ENCODE measurements at places on chromosomes 1 and 21.

DNA sequence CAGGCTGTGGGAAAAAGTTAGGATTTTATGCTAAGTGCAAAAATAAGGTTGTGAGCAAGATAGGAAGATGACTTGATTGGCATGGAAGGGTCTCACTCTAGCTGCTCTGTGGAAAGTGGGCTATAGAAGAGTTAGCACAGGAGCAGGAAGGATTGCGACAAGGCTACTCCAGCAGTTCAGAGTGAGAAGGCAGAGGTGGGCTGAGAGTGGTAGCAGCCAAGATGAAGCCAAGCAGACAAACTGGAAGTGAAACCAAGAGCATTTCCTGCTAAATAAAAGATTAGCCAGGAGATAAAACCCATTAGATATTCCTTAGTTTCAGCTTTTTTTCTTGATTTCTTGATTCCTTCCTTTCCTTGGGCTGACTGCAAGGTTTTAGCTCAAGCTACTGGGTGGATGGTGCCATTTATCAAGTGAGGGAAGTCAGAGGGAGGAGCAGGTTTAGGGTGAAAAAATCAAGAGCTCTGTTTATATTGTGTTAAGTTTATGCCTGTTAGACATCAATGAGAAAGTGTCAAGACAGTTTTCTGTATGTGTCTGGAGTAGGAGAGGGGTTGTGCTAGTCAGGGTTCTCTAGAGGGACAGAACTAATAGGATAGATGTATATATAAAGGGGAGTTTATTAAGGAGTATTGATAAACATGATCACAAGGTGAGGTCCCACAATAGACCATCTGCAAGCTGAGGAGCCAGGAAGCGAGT is 33.1 kb upstream of the ZNF644 start:
- no peak for DNase-seq

DNA sequence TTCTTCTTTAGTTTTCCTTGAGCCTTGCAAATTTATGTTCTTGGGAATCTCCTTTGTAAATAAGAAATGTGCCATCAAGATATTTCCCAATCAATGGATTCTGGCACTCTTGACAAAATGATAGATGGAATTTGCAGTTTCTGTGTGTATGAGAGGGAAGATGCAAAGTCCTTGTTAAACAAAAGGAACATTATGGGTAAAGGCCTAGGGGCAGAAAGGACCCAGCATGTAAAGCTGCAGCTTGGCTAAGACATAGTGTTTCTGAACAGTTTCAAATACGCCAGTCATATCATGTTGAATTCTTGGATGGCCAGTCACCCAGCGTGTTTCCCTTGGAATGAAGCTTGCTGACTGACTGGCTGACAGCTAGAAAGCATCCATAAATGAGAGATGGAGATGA is 210.8 kb downstream of the NFIA start:
- no peak for DNase-seq

- no peak for DNase-seq
Measured at GRCh38 chr1:183040547-183040971, 17.3 kb downstream of the LAMC1 start.

DNA sequence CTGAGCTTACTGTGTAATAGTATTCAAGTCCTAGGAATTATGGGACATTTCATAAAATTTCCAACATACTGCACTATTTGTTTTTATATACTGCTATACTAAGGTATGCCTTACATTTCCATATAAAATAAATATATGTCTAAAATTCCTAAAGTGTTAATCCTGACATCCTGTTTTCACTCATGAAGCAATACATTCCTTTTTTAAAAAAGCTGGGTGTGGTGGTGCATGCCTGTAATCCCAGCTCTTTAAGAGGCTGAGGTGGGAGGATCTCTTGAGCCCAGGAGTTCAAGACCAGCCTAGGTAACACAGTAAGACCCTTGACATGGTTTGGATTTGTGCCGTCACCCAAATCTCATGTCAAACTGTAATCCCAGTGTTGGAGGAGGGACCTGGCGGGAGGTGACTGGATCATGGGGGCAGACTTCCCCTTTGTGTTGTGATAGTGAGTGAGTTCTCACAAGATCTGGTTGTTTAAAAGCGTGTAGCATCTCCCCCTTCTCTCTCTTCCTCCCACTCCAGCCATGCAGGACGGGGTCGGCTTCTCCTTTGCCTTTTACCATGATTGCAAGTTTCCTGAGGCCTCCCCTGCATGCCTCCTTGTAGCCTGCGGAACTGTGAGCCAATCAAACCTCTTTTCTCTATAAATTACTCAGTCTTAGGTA is 5.8 kb downstream of the CDC42BPA start:
- DNase-seq, result no peak

- DNase-seq, result no peak
Measured at GRCh38 chr1:216246577-216247203, 176.6 kb downstream of the USH2A start.

GRCh38 chr1:4169991-4170390 is 269.9 kb upstream of the C1orf174 start:
- no peak for DNase-seq

- DNase-seq, result no peak
Measured at GRCh38 chr1:218617986-218618385, 272.9 kb downstream of the TGFB2 start.

- peak; percentile 8 for DNase-seq
Measured at GRCh38 chr1:196513821-196514220, 94.4 kb downstream of the KCNT2 start.

GRCh38 chr1:9787702-9788101 is 36.1 kb downstream of the CLSTN1 start:
- DNase-seq, result no peak

DNA sequence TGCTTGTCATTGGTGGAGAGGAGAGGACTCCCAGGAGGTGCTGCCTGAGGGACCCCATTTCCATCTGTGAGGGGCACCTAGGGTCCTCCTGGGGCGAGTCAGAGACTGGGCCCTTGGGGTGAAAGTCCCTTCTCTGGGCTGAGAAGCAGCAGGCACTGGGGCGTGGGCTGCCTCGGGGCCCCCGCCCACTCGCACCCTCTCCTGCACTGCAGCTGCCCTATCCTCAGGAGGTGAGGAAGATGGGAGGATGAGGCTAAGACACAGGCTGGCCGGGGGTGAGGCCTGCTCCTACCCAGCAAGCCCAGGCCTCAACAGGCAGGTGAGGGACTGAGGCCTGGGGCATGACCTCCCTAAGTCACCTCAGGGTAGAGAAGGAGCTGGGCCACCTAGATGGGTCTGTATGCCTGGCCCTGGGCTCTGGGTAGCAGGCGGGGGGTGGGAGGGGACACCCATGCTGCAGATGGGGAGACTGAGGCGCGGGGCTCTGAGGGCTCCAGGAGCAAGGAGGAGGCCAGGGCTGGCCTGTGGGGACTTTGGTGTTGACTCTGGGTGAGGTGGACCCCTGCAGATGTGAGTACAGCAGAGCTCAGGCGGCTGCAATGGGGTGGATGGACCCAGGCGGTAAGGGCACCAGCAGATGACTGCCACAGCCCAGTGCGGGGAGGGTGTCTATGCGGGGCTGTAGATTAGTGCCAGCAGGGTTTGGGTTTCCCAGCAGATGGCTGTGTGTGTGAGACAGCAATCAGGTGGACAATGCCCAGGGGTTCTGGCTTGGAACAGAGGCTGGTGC is 10.4 kb upstream of the ZNF669 start:
- DNase-seq, result no peak

DNA sequence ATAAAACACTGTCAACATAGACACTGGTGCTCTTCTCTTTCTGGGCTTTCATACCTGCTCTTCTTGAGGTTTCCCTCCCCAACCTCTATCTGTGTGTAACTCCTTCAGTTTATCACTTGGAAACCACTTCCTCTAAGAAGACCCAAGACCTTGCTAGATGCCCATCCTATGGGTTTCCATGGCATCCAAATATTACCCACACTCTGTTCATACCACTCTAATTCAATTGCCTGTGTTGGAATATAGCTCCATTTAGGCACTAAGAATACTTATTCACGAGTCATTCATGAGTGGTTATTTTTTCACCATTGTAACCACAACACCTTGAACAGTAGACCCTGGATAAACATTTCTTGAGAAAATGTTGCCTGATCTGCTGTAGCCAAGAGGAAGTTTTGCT is 231.1 kb upstream of the SGIP1 start:
- no peak for DNase-seq

DNA sequence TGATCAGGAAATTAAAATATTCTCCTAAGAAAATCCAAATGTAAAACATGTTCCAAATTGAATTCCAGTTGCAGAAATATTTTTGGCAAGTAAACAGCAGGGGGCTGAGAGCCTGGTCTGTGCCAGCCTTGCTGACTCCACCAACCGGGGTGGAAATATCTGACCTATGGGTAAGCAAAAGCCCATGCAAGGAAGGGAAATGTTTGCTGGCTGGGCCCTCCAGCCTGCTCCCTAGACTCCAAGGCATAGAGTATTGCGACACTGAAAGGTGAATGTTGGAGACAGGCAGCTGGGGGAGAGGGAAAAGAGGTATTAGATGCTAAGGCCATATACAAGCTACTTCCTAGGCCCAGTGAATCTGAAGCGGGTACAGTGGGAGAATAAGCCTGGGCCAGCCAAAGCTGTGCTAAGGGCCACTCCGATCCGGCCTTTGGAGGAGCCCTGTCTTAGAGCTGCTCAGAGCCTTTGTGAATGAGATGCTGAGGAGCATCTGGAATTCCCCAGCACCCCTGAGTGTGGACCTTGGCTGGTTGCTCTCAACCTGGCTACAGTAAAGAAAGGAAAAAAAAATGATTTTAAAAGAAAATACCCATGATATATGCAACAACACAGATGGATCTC is 24.9 kb upstream of the ATP1B1 start:
- no peak for DNase-seq

- no peak for DNase-seq
Measured at GRCh38 chr1:83829106-83829505, 169.8 kb downstream of the TTLL7 start.

GRCh38 chr1:31532173-31532572 is 44.1 kb upstream of the TINAGL1 start:
- no peak for DNase-seq
